Renal cortical epithelial cell (primary cell): ENCODE measurements at places on chromosomes 12 and 14. TPM values are rescaled to one million over a fixed set of nuclear protein-coding genes. Genes with fewer than 3 reads are reported as not detected.

The SLC25A21 gene
- total RNA-seq: 0.69 and 0.89 TPM in 2 replicates

- DNase-seq: peak; percentile 45
These were observed 158.7 kb downstream of the DACT1 start for GRCh38 chr14:58796242-58797009.

The GPR84 gene
- not detected in 2 replicates for total RNA-seq

DNA sequence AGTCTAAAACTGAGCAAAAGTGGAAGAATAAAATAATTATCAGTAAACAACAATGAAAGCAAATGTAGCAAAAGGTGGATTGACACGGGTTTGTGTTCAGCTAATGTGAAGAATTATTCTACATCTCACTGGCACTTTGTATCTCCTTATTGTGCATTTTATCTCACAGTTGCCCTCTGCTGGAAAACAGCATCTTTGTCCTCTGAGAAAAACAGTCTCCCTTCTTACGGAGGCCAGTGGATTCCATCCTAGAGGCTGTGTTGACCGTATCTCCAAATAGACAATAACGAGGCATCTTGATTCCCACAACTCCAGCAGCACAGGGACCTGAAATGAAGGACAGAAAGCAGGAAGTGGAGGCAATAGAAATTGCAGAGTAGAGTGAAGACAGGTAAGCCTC is 51.3 kb upstream of the PLBD1 start:
- DNase-seq: peak; percentile 36

GRCh38 chr12:119177056-119177325 is 1.7 kb upstream of the HSPB8 start:
- DNase-seq: no peak

DNA sequence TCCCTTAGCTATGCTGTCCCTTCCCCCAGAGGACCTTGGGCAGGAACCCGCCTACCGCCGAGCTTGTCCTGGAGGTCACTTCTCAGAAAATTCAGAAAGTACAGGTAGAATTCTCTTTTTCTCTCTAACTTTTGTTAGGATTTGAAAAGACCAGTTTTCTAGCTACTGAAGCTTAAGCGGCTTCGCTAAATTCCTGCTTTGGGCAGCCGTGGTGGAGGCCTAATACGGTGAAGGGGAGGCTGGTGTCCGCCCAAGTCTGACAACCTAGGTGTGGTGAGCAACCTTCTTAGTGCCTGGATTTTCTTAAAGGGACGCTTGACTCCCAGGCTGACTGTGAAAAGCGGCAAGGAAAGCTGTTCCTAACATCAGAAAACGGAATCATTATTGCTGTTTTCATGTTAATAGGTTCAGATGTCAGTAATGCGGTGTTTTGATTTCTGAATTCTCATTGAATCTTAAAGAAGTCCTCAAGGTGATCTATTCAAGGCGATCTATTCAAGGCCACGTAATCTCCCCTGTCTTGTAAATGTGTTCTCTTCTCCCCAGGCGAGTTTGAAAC is 835 bp downstream of the FGD4 start:
- DNase-seq: peak; percentile 47

- peak; percentile 63 for DNase-seq
These were observed 10.2 kb downstream of the CD69 start for GRCh38 chr12:9750276-9751203.

GRCh38 chr12:52023182-52023975 is 16.6 kb downstream of the TAMALIN start:
- DNase-seq: no peak

DNA sequence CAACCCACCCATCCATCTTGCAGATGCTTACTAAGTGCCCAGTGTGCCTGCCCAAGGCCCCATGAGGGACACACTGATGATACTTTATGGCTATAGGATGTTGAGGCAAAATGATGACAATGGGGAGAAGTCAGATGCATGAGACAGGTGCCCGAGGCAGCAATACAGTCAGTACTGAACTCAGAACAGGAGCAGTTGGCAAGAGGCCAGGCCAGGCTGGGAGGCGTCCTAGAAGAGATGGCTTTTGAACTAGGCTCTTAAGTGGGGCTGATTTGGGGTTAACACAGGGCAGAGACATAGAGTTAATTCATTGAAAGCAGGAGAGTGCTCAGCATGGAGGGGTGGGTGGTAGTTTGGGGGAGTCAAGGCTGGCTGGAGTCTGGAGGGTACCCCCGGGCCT is 15.6 kb downstream of the PLBD2 start:
- DNase-seq: no peak

DNA sequence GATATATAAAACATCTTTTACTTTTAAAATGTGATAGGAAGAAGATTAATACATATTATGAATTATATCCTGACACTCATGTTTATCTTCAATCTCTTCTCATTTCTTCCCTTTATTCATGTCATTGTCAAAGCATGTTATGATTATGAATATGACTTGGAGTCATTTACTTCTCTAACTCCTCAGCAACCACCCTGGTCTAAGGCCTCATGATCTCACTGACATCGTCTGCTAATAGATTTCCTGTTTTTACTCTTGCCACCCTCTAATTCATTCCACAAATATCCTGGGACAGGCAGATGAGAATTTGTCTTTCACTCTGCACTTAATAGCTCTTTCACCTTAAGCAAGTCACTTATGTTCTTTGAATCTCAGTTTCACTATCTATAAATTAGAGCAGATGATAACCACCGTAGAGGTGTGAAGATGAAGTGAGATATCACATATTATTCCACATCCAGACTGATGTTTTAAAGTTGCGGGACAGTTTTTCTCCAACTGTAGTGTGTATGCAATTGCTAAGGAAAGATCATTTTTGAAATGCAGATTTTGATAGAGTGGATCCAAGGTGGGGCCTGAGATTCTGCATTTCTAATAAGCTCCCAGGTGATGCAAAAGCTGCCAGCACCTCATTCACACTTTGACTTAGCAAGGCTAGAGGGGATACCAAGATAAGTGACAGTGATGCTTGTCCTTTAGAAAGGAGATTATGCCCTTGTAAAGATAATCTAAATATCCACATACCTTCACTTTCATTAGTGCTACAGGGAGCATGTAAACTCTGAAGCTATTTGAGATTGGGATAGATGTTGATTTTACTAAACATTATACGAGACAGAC is 3.3 kb upstream of the IAPP start:
- DNase-seq: no peak

- DNase-seq: no peak
These were observed 15.3 kb downstream of the P2RX2 start for GRCh38 chr12:132633901-132634300.

DNA sequence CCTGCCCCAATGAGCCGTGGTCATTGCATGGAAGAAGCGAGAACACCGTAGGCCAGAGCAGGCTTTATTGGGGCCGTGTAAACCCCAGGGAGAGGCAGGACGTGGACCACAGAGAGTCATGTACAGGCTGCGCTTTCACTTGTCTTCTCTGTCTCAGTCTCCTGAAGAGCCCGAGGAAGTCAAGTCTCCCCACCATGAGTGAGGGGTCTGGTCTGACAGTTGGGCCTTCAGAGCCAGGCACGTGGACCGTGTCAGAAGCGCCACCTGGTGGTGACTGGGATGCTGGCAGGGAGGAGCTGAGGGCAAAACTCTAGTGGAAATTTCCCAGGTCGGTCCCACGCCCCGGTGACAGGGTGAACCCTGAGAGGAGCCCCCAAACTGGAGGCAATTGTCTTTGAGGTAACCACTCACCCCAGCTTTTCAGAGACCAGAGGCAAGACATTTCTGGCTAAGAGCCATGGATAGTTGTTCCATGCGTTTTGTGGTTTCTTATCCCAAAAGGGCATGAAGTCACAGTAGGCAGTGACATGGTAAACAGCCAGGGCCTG is 17.4 kb downstream of the RPS6KL1 start:
- no peak for DNase-seq

DNA sequence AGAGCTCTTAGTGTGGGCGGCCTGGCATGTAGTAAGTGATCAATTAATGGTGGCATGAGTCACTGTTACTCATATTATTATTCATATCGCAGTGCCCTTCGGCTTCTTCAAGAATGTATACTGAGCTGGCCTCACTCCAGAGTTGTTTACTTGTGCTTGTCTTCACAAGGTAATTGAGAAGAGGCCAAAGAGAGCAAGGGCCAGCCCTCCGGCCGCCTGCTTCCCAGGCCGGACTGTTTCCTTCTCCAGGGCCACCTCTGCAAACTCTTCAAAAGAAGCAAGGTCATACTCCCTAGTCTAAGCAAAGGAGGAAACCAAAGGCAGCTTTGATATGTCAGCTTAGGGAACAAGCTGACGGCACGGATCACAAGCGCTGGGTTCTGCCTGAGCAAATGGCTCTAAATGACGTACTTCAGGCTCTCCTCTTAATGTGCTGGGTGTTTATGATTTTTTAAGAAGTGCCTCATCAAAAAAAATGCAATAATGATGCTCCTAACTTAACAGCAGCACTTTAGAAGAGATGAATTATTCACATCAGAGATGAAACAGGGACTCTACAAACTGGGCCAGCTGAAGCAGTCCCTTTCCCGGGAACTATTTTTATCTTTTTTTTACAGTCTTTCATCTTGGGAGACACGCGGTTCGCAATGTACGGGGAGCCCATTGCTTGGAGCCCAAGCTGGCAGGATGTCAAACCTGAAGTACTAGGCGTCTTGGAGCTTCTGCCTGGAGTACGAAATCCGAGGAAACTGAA is 65.6 kb upstream of the DLK1 start:
- peak; percentile 7 for DNase-seq

GRCh38 chr14:32576088-32576795 is 247.1 kb downstream of the AKAP6 start:
- peak; percentile 35 for DNase-seq

GRCh38 chr14:56358275-56358674 is 221.3 kb upstream of the TMEM260 start:
- DNase-seq: no peak

The ABHD4 gene
- 5.9 and 30.3 TPM in 2 replicates for total RNA-seq

GRCh38 chr12:4434301-4434700 is 11.3 kb downstream of the FGF6 start:
- no peak for DNase-seq

The ZCCHC8 gene
- total RNA-seq: 16.5 and 27.2 TPM in 2 replicates

The PZP gene
- not detected in 2 replicates for total RNA-seq

DNA sequence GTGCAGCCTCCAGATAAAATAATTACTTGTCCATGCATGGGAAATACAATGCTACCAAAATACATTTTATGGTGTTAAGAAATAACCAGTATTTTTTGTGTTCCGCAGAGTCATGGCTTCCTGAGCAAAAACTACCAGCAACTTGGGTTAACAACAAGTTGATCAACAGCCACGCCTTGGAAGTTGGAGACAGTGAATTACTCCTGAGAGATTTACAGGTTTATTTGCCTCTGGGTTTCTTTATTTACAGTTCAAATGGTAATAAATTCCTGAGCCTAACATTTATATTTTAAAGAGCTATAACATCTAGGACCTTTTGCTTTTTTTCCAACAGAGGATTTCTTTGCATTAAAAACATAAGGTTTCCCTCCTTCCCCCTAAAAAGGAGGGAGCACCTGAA is 194.0 kb downstream of the IPO8 start:
- no peak for DNase-seq

The GNPTAB gene
- 41.5 and 74.2 TPM in 2 replicates for total RNA-seq

- DNase-seq: no peak
These were observed 8.1 kb downstream of the LETMD1 start for GRCh38 chr12:51056242-51056641.

The HELB gene
- 4.5 and 8.9 TPM in 2 replicates for total RNA-seq

DNA sequence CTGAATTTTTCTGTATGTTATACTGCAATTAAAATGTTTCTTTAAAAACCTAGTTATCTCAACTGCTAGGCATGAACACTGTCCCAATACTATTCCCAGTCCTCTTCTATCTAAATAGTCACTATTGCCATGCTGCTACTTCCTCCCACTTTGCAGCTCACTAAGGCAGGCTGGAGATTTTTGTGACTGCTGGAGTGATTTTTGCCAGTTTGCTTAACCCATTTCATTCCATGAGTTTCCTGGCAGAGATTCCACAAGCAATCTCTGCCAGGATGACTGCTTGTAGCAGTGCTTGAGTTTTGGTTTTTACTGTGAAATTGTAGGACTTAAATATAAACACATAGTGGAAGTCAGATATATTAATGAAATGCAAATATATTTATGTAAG is 80.8 kb downstream of the BHLHE41 start:
- no peak for DNase-seq

The POU6F1 gene
- 0.35 and 2.6 TPM in 2 replicates for total RNA-seq
